K562 (cell line): ENCODE measurements at places on chromosomes 16 and 17.
A peak's percentile ranks its signal among the peaks of the same experiment; 100 is the strongest.

DNA sequence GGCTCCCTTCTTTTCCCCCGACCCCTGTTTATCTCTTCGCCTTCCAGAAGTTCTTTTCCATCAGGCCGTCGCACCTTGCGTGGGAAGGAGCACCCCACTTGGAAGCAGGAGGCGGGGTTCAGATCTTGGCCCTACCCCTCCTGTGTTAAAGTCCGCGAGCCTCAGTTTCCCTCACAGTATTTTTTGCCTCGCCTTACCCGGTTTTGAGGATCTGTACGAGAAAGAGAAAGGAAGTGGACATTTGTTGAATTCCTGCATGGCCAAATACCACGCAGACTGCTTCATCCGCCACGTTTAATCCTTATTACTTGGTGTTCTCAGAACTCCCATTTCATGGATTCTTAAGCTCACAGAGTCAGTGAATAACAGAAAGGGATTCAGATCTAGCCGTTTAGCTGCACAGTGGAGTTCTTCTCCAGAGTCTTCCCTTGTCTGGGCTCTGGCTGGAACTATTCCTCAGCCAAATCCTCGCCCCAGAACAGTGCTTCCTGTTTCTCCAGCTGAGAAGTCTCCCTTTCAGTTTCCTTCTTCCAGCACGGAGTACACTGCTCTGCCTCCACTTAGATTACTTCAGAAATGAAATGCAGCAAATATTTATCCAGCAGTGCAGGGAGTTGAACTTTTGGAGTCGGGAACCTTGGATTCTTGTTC is 590 bp downstream of the TMEM219 start:
- DNase-seq, result peak; percentile 16

DNA sequence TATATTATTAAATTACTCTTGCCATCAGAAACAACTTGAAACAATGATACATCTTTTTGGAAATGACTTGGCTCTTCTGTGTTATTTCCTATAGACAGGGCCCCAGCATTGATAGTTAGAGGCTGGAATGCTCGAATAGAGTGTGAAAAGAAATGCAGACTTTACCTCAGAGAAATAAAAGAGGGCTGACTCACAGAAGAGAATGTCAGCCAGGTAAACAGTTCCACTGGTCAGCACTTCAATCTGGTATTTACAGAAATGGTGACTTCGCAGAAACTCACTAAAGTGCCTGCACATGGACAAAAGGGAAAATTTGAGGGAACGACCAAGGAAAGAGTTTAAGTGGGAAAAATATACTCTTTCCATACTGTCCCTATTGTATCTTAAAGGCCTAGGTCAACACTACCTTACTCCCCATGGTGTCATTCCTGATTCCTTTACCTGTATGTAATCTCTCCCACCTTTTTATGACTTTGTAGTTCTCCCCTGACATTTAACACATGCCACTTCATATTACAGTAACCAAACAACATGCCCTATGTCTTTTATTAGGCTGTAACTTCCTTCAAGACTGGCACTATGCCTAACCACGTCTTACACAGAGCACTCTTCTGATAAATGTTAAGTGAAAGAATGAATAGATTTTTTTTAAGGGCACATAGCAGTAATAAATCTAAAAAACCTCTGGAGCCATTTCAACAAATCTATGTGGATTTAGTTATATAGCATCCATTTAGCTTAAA is 36.7 kb downstream of the AKAP10 start:
- DNase-seq, result no peak

- no peak for DNase-seq
Measured at GRCh38 chr17:74110467-74110866, 93.0 kb upstream of the RPL38 start.

- DNase-seq, result no peak
Measured at GRCh38 chr17:70763018-70763417, 593.7 kb downstream of the KCNJ2 start.

GRCh38 chr16:27582883-27583282 is 32.9 kb downstream of the KATNIP start:
- DNase-seq, result no peak

DNA sequence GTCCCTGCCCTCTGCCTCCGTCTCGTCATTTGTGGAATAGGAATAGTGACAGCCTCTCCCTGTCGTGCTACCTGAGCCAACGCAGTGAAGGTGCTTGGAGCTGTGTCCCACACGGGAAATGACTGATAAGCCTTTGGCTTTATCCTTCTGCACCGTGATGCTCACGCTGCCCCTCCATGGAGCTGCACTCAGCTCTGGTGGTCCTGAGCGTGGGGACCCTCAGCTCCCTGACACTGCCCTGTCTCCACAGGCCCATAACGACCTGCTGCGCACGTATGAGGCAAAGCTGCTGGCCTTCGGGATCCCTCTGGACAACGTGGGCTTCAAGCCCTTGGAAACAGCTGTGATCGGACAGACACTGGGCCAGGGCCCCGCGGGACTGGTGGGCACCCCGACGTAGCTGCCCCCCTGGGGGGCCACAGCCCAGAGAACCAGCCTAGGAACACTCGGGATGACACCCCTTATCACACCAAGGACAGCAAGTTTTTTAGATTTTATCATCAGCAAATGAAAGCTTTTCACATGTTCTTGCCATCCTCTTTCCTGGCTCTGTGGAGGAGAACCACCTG is 23.8 kb upstream of the DBNDD1 start:
- no peak for DNase-seq

- no peak for DNase-seq
Measured at GRCh38 chr17:55463600-55463999, 42.0 kb upstream of the MMD start.

- DNase-seq, result no peak
Measured at GRCh38 chr16:82735673-82736091, 108.9 kb downstream of the CDH13 start.

- DNase-seq, result no peak
Measured at GRCh38 chr16:19771796-19772195, 53.7 kb downstream of the IQCK start.

DNA sequence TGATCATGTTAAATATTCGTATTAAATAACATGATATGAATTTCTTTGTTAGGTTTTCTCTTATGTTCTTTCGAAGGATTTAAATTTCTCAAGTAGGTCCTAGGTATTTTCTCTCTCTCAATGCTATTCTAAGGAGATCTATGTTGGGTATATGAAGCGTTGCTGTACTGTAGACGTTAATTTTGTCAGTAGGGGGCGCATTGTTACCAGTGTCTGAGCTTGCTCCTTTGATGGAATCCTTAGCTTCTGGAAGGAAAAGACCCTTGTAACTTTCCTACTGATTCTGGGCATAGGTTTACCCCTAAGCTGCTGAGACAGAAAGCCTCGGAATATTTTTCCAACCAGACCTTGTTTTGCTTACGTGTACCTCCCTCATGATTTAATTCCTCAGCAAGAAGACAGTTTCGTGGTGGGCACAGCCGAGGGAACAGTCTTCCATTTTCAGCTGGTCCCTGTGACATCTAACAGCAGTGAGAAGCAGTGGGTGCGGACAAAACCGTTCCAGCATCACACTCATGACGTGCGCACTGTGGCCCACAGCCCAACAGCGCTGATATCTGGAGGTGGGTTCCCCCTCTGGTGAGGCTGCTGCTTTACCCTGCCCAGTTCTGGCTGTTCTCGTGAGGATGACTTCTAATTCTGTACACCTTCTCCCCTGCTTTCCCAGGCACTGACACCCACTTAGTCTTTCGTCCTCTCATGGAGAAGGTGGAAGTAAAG is 17.9 kb downstream of the UTP4 start:
- peak; percentile 76 for DNase-seq

DNA sequence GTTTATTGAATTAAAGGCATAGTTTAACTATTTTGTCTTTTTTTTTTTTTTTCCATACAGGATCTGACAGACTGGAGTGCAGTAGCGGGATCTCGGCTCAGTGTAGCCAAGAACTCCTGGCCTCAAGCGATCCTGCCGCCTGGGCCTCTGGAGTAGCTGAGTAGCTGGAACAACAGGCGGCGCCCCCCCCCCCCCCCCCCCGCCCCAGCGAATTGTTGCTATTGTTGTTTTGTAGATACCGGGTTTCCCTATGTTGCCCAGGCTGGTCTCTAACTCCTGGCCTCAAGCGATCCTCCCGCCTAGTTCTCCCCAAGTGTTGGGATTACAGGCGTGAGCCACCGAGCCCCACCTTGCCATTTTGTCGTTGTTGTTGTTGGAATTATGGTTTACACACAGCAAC is 1.3 kb upstream of the CENPV start:
- DNase-seq, result no peak

- no peak for DNase-seq
Measured at GRCh38 chr17:16477255-16477654, 14.7 kb downstream of the LRRC75A start.

- peak; percentile 91 for DNase-seq
Measured at GRCh38 chr17:44198721-44199552, 747 bp downstream of the ATXN7L3 start.

- DNase-seq, result no peak
Measured at GRCh38 chr17:30112794-30113193, 3.8 kb upstream of the NSRP1 start.

DNA sequence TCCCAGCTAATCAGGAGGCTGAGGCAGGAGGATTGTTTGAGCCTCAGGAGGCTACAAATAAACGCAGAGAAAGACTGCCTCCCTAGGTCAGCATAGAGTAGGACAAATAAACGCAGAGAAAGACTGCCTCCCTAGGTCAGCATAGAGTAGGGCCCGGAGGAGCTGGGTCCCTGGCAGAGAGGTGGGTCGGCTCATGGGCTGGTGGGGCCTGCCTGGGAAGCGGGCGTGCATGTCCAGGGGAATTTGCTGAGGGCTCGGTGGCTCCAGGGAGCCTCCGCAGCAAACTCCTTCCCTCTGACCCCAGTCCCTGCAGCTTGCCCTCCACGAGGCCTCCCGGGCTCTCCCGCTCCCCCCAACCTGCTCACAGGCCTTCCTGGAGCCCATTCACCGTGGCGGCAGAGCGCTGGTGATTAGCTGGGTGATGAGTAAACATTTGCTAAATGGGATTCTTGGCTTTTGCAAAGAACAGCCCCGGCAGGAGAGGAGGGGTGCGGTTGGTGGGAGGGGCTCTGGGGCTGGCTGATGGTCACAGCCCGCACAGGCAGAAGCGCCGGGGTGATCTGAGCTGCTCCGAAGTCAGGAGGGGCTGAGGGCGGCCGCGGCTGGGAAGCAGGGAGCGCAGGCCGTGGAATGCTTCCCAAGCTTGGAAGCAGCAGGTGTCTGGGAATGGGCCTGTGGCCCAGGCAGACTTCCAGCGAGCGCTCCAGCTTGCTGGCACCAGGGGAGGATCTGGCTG is 93.1 kb downstream of the RTN4RL1 start:
- no peak for DNase-seq

GRCh38 chr17:46194393-46195216 is 1.4 kb upstream of the KANSL1 start:
- peak; percentile 54 for DNase-seq

- no peak for DNase-seq
Measured at GRCh38 chr16:88727871-88728270, 21.6 kb downstream of the CTU2 start.

- DNase-seq, result peak; percentile 74
Measured at GRCh38 chr16:88633684-88634140, 4.7 kb upstream of the IL17C start.

GRCh38 chr16:57140931-57141668 is 44.7 kb downstream of the PSME3IP1 start:
- DNase-seq, result peak; percentile 58

GRCh38 chr17:61128661-61129115 is 271.0 kb upstream of the TBX2 start:
- DNase-seq, result no peak

GRCh38 chr16:84597931-84598351 is 19.9 kb downstream of the COTL1 start:
- no peak for DNase-seq

GRCh38 chr16:7390974-7391373 is 58.3 kb downstream of the RBFOX1 start:
- DNase-seq, result no peak

GRCh38 chr17:66953630-66954020 is 10.9 kb upstream of the CACNG4 start:
- DNase-seq, result no peak

GRCh38 chr17:74146196-74146595 is 57.3 kb upstream of the RPL38 start:
- DNase-seq, result no peak

GRCh38 chr17:8368193-8368592 is 8.3 kb downstream of the KRABD2 start:
- DNase-seq, result no peak

DNA sequence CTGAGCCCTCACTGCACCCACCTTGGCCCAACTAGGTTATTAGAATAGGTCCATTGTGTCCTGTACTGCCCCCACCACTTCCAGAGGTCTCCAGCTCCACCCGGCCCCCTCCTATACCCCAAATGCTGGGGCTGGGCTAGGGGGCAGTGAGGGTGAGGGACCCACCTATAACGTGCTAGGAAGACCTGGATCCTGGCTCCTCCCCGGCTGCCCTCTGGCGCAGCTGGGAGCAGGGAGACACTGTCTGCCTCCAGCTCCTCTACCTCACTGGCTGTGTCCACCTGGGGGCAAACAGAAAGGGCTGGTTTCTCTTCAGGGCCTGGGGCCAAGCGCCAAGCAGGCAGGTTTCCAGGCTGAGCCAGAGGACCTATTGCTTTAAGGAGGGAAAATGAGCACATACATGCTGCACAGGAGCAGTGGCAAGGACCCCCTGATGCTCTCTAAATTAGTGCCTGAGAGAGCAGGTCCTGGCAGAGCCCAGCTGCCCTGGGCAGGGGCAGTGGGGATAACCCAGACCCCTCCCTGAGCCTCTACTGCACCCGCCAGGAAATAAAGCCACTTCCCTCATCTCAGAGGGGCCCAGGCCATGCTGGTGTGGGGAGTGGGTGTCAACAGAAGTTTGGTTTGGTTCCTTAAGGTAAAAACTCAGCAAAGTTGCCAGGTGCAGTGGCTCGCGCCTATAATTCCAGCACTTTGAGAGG is 12.2 kb downstream of the TSPOAP1 start:
- no peak for DNase-seq

GRCh38 chr17:57927048-57927723 is 28.0 kb downstream of the CUEDC1 start:
- no peak for DNase-seq

DNA sequence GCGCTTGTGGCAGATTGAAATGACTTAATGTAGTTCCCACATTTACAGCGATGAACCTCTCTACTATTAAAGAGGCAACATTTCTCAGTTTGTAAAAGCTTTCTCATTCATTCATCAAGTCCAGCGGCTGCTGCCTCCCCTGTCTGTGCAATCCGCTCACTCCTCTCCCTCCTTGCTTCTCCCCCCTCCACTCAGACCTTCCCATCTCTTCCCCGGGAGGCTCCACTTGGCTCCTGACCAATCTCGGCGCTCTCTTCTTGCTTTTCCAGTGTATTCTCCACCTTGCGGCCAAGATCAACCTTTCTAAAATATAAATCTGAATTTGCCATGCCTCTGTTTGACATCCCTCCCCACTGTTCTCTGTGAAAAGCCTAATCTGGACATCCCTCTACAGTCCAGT is 117.5 kb downstream of the ASIC2 start:
- no peak for DNase-seq
